ENCODE measurements at places on chromosomes 1 and 21.

DNA sequence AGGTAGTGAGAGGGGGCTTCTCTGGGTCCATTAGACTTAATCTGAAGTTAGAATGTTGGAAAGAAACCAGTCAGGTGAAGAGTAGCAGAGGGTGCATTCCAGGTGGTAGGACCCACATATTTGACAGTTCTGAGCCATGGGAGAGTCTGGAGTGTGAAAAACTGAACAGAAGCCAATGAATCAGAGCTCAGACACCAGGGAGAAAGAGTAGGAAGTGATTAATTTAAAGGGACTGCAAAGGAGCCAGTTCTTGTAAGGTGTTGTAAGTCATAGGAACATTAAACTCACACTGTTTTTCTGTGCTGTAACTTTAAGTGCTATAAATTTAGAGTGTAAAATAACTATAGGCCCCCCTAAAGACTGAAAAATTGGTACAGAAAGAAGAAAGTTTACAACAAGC lies 5.9 kb upstream of the DHX9 start:
- DNase-seq: no peak

DNA sequence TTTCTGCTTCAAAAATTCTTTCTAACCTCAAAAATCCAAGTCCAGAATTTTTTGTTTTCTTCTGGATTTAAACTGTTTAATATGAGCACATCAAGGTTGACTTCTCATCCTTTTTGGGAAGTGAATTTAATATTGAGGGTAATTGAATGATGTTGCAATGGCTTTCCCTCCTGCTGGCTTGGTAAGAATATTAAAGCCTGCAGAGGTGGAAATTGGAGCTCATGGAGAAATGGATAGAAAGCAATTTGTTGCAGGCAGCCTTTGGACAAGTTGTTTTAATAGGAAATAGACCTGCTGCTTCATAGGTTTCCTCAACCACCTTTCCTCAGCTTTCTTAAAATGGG lies 124.7 kb downstream of the SYT2 start:
- DNase-seq: no peak

GRCh38 chr1:115492019-115492595 lies 149.7 kb upstream of the VANGL1 start:
- no peak for DNase-seq

DNA sequence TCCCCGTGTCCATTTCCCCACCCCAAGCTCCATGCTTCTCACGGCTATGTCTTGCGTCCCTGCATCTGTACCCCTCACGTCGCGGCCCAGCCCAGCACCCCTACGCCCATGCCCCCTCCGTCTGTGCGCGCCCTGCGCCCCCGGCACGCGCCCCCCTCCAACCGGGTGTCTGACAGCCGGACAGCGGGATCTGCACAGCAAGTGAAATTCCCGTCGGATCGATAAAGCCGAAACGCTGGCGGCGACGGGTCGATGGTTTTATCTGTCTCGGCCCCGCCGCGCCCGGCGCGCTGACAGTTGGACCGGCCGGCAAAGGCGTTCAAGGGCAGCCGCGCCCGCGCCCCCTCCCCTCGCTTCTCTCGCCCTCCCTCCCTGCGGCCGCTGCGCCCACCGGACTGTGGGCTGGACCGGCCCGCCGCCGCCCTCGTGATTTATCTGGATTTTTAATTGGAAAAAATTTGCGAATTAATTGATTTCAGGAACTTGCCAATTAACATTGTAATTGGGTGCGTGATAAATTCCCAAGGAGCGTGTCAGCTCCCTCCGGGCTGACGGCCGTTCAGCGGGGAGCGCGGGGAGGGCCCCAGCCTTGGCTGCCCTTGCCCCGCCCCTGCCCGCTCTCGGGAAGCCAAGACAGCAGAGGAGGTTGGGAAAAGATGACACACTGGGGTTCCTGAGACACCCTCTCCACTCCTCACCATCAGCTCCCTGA lies 57.1 kb downstream of the TMEM53 start:
- DNase-seq: no peak

DNA sequence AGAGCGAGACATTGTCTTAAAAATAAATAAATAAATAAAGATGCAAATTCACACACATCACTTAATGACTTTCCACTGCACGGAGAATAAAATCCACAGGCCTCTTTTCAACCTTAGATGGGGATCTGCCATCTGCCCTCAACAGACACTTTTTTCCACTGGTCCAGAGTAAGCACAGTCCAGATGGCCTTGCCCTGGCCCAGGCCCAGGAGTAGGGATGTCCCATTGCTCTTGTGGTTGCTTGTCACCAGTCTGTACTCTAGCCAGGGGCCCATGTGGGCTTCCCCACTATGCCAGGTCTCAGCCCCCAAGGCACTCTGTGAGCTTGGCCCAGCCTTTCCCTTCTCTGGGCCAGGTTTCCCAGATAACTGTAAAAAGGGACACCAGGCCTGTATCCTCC lies 17.4 kb downstream of the PLOD1 start:
- no peak for DNase-seq

DNA sequence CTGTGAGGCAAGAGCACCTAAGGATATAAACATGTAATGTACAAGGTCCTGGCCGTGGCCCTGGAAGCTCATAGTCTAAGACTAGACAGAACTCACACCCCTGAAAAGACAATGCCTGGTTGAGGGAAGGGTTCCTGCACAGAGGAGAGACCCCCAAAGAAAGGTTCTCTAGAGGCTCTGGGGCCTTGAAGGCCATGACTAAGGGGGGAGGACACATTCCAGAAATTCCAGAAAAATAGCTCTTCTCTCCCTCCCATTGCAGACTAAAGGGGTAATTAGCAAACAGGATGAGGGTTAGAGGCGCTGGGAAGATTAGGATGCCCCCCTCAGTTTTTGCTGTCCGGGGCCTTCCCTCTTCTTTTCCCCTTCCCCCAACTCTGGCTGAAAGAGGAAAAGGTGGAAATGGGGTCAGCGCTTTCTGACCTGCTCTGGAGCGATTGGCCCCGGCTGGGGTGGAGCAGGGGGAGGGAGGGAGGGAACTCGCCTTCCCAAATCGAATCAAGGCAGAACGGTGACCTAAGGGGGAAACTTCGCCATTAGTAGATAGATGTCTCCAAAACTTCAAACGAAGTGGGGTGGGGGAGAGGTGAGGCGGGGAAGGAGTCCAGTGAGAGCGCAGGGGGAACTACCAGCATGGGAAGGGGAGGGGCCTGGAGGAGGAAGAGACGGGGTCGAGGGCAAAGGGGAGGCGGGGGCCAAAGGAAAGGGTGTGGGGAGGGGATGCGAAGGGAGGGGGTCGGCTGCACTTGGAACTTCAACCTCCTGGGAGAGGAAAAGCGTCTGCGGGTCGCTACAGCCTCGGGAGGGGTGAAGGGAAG lies 11.8 kb downstream of the PAX7 start:
- no peak for DNase-seq

- DNase-seq: no peak
Observed at GRCh38 chr1:27668121-27668807, 3.7 kb downstream of the IFI6 start.

DNA sequence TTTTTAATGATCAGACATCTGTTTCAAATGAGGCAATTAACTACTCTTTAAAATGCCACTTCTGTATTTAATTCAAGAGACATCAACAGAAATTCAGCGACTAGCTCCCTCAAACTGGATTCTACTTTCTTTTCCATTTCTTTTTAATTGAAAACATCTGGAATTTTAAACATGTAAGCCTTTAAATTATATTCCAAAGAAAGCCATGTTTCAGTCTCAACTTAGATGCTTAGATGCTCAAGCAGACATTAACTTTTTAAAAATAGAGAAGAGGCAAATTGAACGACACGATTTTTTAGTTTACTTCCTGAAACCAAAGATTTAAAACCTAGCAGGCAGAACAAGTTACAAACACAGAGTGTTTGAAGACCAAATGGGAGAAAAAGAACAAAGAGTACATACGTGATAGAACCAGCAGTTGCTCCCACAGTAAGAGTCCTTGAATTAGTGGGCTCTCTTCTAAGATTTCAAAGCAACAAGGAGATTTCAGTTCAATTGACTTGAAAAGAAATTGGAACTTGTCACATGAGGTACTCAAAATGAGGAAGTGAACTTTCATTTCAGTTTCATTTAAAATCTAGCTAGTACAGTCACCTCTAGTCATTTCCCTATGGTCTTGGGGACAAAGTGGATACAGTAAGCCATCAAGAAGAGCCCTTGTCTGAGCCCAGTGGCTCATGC lies at the start of gene CTSS:
Gene CTSS, minus strand, starts transcription at position 483 of the 681 bp plus-strand sequence. CDS start 1,015 bp downstream, outside the sequence.
- peak; percentile 47 for DNase-seq

GRCh38 chr21:42113926-42114409 lies 42.9 kb downstream of the UMODL1 start:
- DNase-seq: no peak

- DNase-seq: no peak
Observed at GRCh38 chr1:51875291-51875772, 3.2 kb downstream of the NRDC start.

DNA sequence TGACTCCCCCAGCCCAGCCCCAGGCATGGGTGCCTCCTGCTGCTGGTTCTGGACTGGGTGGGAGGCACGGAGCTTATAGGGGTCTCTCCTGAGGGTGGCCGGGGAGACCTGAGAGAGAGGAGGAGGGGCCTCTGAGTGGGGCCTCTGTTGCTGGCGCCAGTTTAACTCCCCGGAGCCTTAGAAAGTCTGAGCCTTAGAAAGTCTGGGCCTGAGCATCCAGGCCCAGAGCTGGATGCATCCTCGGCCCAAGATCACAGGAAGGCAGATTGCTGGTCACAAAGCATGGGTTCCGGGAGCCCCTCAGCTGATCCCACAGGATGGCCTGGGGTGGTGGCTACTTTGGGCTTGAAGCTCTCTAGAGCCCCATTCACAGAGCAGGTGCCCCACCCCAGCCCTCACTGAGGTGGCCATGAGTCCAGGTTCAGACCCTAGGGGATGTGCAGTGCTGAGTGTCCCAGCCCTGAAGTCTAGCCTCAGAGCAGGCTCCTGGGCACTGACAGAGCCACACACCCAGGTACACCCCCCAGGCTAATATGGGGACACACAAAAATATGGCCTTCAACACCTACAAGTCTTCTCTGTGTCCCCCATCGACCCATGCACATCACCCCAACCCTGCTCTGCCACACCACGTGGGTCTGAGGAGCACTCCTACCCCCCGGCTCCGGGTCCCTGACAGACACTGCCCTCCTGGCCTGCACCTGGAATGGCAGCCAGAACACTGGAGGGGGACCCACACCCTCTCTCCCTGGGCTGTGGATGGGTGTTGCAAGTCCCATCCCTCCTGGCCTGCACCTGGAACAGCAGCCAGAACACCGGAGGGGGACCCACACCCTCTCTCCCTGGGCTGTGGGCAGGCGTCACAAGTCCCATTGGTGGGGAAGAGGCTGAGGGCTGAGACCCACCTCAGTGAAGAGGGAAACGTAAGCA lies 9.7 kb downstream of the PLA2G2F start:
- DNase-seq: no peak

DNA sequence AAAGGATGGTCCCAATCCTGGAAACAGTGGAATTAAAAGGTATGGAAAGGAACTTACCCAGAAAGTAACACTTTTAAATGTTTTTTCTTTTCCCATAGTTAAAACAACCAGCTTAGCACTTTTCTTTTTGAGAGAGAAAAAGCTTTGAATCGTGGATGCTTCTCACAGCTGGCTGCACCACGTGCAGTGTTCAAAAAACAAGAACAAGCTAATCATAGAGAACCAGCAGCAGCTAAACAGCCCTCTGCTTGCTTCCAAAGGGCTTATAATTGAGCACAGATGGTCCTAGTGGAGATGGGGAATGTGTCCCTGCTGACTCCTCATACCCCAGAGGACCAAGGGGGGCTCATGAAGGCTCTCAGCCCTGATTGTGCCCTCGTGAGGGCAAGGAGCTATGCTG lies 26.4 kb downstream of the UTP25 start:
- no peak for DNase-seq

DNA sequence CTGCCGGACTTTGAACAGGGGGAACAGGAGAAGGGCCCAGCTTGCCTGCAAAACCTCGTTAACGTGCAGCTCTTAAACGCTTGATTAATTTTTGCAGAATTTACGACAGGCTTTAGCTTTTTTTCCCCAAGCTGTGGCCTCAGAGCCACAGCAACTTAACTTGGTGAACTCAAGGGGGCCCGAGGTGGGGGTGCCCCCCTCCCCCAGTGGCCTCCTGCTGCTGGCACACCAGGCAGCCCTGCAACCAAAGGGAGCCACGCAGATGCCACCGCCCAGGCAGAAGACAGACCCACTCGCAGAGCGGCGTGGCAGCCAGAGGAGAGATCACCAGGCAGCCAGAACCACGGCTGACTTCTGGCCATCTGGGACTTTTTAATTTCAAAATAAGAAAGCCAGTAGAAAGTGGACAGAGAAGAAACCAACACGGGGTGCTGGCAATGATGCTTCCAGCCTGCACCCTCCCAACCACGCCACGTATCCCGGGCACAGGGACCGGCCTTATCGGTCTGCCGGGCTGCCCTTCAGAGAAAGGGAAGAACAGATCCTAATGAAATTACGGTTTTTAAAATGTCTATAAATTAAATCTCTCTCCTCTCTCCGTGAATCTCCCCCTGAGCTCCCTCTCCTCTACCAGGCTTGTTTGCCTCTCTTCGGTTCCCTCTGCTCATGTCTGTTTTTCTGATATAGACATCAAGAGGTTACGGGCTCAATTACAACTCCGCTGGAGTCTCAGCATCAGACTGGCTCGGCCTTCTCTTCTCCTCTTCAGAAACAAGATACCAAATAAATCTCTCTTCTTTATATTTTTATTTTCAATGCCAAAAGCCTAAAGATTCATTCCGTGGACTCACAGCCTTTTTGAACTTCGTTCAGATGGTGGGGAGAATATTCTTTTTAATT lies 6.4 kb downstream of the CASZ1 start:
- no peak for DNase-seq

DNA sequence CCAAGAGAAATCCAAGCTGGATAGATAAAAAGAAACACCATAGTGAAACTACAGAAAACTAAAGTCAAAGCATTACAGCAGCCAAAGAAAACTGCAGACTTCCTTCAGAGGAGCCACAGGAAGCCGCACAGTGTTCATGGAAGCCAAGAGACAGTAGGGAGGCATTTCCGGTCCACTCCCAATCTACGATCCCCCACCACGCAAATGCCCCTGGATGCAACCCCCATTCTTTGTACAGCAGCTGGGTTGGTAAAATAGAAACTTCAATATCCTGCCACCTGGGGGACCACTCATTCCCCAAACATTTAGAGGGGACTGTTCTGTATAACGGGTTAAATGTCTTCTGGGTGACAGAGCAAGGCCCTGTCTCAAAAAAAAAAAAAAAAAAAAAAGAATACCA lies 43.9 kb upstream of the TSPEAR start:
- peak; percentile 27 for DNase-seq

GRCh38 chr1:219924342-219924741 lies 4.0 kb downstream of the SLC30A10 start:
- DNase-seq: no peak

- no peak for DNase-seq
Observed at GRCh38 chr21:45506836-45507522, 35.3 kb downstream of the SLC19A1 start.

DNA sequence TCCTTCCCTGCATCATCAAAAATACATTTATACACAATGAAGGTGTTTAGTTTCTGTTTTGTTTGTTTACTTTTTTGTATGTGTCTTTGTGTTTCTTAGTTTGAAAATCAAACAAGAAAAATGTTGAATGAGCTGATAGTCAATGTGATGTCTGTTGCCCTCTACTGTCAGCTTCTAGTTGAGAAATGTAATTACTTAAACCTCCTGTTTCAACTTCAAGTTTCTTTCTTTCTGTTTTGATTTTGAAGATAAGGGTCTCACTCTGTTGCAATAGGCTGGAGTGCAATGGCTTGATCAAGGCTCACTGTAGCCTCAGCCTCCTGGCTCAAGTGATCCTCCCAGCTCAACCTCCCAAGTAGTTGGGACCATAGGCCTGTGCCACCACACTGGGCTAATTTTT lies 37.5 kb downstream of the SPTA1 start:
- no peak for DNase-seq
